Dermis microvascular lymphatic vessel endothelial cell (primary cell): ENCODE measurements at places on chromosomes 12 and 14. TPM values are rescaled to one million over a fixed set of nuclear protein-coding genes. Genes with fewer than 3 reads are reported as not detected.

DNA sequence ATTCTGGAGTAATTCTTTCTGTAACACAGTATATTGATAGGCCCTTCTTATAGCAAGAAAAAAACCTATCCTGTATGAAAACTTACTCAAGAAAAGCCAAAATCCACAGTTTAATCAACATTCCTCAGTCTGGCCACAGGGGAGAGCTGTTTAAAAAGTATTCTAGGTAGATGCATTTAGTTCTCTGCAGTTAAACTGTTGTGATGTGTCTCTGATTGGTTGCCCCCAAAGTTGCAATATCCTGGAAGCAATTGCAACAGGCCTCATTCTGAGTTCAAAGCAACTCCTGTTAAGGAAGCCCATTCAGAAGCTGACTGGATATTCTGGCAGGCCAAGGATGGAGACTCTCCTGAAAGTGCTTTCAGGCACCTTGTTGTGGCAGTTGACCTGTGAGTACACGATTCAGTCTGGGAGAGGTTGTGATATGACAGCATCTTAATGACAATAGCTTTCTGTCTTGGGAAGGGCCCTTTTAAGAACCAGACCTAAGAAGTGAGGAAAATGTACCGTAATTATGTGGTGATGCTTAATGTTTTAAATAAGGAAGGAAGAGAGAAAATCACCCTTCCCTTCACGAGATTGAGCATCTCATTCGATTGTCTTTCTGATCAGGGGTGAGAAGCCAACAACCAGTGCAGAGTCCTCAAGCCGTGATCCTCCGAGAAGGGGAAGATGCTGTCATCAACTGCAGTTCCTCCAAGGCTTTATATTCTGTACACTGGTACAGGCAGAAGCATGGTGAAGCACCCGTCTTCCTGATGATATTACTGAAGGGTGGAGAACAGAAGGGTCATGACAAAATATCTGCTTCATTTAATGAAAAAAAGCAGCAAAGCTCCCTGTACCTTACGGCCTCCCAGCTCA, 420.7 kb downstream of the DAD1 start:
- DNase-seq: no peak

GRCh38 chr12:118827047-118827446, 154.3 kb upstream of the SRRM4 start:
- DNase-seq: no peak

- DNase-seq: no peak
These were observed 86.4 kb upstream of the NOS1 start for GRCh38 chr12:117447665-117448366.

DNA sequence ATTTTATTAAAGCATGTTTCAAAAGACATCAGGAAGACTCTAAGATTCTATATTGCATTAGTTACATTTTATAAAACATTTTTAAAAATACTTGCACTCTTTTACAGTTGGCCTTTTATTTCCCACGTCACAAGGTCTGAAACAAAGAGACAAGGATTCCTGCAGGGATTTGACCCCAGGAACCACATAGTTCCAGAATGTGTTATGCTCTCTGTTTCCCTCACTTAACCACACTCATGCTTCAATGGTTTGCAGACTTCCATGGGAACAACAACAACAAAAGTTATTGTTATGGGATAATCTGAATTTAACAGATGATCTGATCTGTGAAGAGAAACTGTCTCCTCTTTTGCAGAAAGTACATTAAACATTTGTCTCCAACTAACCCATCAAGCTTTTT, 104.3 kb upstream of the PPFIA2 start:
- no peak for DNase-seq

LRRC43 gene
- 1.1 and 1.5 TPM in 2 replicates for total RNA-seq

GRCh38 chr12:94872971-94873733, 130.3 kb downstream of the NDUFA12 start:
- no peak for DNase-seq

GRCh38 chr12:130026608-130027176, 122.9 kb upstream of the TMEM132D start:
- DNase-seq: peak; percentile 7

DNA sequence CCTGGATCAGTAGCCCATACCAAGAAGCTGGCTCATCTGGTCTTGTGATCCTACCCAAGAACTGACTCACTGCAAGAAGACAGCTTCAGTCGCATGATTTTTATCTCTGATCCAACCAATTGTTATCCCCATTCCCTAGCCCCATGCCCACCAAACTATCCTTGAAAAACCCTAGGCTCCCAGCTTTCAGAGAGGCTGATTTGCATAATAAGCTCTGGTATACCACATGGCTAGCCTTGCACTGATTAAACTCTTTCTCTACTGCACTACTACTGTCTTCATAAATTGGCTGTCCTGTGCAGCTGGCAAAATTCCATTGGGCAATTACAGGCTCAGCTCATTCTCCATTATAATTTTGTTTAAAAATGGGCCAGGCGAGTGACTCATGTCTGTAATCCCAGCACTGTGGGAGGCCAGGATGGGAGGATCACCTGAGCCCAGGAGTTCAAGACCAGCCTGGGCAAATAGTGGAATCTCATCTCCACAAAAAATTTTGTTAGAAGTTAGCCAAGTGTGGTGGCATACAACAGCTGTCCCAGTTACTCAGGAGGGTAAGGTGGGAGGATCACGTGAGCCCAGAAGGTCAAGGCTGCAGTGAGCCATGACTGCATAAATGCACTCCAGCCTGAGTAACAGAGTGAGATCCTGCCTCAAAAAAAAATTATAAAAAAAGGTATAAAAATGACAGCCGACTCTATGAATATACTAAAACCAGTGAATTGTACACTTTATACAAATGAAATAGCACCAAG, 76.7 kb upstream of the EIF5 start:
- no peak for DNase-seq

DNA sequence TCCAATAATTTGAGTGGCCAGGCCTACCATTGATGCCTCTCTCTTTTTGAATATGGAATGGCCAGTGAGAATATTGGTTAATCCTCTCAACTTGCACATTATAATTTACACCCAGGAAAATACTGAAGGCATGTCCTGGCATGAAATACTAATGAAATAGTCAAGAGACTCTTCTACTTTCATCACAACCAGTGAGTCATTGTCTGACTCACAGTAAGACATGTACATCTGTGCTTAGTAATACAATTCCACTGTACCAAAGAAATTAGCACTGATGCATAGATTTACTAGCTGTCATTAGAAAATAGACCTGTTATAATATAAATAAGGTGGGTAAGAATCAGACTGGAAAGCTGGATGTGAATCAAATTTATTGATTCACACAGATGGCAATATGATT, 31.6 kb downstream of the KCNC2 start:
- peak; percentile 13 for DNase-seq

GRCh38 chr12:41604830-41605229, 416.7 kb downstream of the PDZRN4 start:
- no peak for DNase-seq

GRCh38 chr14:22861651-22862050, 9.9 kb upstream of the LRP10 start:
- DNase-seq: no peak

DNA sequence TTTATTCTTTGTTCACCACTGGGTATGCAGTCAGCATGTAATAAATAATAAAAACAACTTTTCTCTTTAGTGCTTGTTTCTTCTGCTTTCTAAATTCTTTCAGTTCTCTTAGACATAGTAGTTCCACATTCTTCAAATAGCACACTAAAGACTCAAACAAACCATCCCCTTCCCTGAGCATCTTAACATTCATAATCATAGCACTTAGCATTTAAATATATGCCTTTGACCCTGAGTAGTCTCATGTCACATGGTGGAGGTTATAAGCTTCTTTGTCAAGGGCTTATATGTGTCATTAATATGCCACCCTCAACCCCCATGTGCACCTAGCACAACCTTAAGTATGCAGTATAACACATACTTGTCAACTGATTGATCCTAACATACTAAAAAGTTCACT, 212.7 kb downstream of the PHLDA1 start:
- no peak for DNase-seq

C12orf50 gene
- under 0.01 TPM in 1 of 2 replicates, not detected in the other for total RNA-seq

DNA sequence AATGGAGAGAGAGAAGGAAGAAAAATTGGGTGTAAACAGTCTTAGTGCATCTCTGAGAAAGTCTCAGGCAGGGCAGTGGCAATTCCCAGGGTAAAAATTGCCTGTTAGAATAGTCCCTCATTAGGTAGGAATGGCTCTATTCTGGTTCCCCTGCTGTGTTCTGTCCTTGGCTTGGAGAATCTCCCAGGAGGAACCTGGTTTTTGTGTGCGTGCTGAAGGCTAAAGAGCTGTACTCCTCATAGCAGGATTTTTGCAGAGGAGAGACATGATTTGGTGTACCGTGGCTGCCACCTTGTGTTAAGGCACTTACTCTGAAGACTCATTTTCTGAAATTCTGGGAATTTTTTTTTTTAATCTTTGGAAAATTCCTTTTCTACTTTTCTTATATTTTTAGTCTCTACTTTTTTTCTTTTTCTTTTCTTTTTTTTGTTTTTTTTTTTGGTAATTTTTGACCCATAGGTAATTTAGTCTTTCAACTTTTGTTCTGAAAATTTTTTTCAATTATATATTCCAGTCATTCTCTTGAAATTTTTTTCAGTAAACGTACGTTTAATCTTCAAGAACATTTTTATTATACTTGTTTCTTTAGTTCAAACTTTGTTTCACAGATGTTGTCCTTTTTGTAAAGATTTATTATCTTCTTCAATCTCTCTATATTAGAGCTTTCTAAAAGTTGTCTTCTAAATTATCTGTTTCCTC, 63.8 kb downstream of the FBXO33 start:
- peak; percentile 73 for DNase-seq

NOS1 gene
- total RNA-seq: under 0.01 TPM in 1 of 2 replicates, not detected in the other

- no peak for DNase-seq
These were observed 47.7 kb upstream of the ATP2A2 start for GRCh38 chr12:110233212-110233903.

CLMN gene
- 0.26 and 0.63 TPM in 2 replicates for total RNA-seq
